ENCODE measurements at places on chromosomes 6 and 20.

- no peaks in the 10 kb centered on the region for H3K4me1 ChIP-seq
- no peak for DNase-seq
- no peak overlapping the region for H3K4me3 ChIP-seq
- no peaks in the 10 kb centered on the region for H3K36me3 ChIP-seq
- H3K27ac ChIP-seq = no peak overlapping the region
- peaks cover 56% of the 10 kb centered on the region for H3K27me3 ChIP-seq
Observed at GRCh38 chr6:31118178-31118577, 2.1 kb downstream of the CDSN start.

DNA sequence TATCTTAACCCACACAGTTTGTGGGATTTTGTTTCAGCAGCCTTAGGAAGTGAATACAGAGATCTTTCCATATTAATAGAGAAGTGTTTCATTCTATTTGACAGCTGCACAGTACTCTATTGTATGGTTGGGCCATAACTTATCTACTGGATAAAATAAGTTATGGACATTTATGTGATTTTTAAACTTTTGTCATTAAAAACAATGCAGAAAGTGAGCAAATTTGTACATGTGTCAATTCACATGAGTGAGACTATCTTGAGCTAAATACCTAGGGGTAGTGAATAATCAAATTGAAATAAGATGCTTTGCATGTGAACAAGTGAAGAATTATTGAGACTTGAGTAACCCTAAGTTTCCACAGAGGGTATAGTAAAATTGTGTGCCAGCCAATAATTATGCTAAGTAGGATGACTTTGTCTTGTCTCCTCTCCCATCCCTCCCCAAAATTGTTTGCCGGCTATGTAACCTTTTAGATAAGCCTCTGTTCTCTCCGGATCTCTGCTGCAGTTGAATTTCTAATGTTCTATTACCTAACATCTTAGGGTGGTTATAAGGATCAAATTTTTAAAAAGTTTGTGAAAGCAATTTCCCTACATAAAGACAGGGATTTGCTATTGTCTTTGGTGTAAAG lies 33.3 kb upstream of the TPBG start:
- H3K4me1 ChIP-seq = peaks cover 4% of the 10 kb centered on the region
- no peak overlapping the region for H3K27ac ChIP-seq
- DNase-seq = no peak
- H3K27me3 ChIP-seq = peaks cover 68% of the 10 kb centered on the region

DNA sequence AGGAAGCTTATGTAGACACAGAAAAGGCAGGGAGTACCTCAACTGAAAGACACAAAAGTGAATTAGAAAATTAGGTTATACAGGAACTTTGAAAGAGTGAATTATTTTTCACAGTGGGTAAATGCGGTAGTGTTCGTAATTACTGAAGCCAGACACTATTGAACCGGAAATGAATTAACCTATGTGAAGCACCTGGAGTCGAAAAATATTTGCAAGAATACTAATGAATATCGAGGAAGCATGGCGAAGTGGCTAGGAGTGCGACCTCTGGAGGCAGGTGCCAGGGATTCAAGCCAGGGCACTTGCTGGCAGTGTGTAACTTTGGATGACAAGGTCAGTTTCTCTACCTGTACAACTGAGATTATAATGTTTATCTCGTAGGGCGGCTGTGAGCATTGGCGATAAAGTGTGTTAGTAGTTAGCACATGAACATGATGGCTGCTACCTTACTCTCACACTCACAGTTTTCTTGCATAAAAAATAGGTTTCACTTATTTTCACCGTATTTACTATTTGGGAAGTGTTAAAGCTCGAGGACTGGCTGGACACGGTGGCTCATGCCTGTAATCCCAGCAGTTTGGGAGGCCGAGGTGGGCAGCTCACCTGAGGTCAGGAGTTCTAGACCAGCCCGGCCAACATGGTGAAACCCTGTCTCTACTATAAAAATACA lies 567 bp upstream of the SLC18B1 start:
- no peak overlapping the region for H3K27ac ChIP-seq
- H3K27me3 ChIP-seq = no peaks in the 10 kb centered on the region
- no peak overlapping the region for H3K4me3 ChIP-seq
- H3K36me3 ChIP-seq = peaks cover 7% of the 10 kb centered on the region
- peaks cover 16% of the 10 kb centered on the region for H3K4me1 ChIP-seq

- no peak for DNase-seq
- H3K4me3 ChIP-seq = no peak overlapping the region
- H3K27ac ChIP-seq = no peak overlapping the region
- no peaks in the 10 kb centered on the region for H3K36me3 ChIP-seq
- H3K27me3 ChIP-seq = no peaks in the 10 kb centered on the region
- H3K4me1 ChIP-seq = no peaks in the 10 kb centered on the region
Observed at GRCh38 chr6:51118792-51119191, 300.1 kb downstream of the TFAP2B start.

DNA sequence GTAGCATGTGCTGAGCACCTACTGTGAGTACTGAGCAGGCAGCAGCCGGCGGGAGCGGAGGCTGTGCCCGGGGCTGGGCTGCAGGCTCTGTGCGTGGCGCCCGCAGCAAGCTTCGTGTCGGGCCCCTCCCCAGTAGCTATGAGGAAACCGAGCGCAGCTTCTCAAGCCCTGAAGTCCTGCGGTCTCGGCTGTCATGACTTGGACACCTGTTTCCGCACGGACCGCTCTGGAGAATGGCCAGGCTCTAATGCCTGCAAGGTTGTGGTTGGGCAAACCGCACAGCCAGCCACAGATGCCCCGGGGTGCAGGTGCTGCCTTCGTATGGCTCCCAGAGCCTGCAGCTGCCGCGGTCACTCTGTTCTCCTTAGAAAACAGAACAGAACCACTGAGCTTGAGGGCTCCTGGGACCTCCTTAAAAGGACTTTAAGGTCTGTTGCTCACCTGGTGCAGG lies 33.7 kb downstream of the PYGB start:
- no peak overlapping the region for H3K27ac ChIP-seq
- no peak for DNase-seq
- H3K27me3 ChIP-seq = no peaks in the 10 kb centered on the region
- peaks cover 25% of the 10 kb centered on the region for H3K36me3 ChIP-seq

GRCh38 chr6:154766288-154766687 lies 33.1 kb downstream of the SCAF8 start:
- no peaks in the 10 kb centered on the region for H3K27me3 ChIP-seq
- H3K4me1 ChIP-seq = peaks cover 84% of the 10 kb centered on the region
- no peak overlapping the region for H3K27ac ChIP-seq
- DNase-seq = no peak

- H3K4me1 ChIP-seq = no peaks in the 10 kb centered on the region
- no peaks in the 10 kb centered on the region for H3K36me3 ChIP-seq
- no peak for DNase-seq
Observed at GRCh38 chr6:168123165-168123911, 44.3 kb upstream of the FRMD1 start.

DNA sequence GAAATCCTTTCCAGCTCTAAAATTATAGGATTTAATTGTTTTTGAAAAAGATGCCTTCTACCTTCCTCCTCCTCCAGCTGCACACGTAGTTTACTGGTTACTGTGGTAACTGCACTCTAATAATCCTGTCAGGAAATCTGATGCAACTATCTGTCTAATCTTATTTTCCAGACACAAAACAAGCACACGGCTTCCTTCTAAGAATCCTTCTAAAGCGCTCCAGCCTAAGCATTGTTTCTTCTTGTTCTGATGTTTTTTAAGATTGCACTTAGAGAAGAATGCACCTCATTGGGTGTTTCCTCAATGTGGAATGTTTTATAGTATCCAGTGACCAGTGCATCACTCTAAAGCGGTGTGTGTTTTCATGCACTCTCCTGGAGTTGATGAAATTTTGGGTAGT lies 63.6 kb downstream of the CARMIL1 start:
- no peaks in the 10 kb centered on the region for H3K36me3 ChIP-seq
- no peaks in the 10 kb centered on the region for H3K4me1 ChIP-seq
- no peak overlapping the region for H3K4me3 ChIP-seq
- no peak for DNase-seq
- H3K27me3 ChIP-seq = no peaks in the 10 kb centered on the region
- H3K27ac ChIP-seq = no peak overlapping the region

DNA sequence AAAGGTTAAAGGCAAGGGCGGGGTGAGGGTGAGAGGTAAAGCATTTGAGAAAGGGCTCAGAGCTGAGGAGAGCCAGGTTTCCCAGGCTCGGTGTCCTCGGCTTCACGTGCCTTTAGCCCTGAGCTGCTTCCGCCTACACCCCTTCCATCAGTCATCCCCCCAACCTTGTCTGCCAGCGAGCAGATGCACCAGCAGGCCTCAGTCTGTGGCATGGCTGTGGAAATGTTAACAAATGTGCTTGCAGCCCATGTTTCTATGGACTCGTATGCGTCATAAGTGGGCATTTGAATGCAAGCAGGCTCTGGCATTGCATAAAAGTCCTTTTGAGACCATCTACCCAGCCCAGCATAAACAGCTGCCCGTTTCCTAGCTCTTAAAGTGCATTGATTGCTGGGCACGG lies 88.8 kb downstream of the SYNJ2 start:
- H3K27me3 ChIP-seq = no peaks in the 10 kb centered on the region
- H3K27ac ChIP-seq = no peak overlapping the region
- H3K36me3 ChIP-seq = peaks cover 4% of the 10 kb centered on the region
- no peak for DNase-seq
- no peak overlapping the region for H3K4me3 ChIP-seq

- H3K27me3 ChIP-seq = no peaks in the 10 kb centered on the region
- H3K4me3 ChIP-seq = no peak overlapping the region
- DNase-seq = no peak
Observed at GRCh38 chr6:161561908-161562307, 288.0 kb upstream of the AGPAT4 start.

GRCh38 chr6:165077876-165078275 lies 231.5 kb downstream of the C6orf118 start:
- no peaks in the 10 kb centered on the region for H3K27me3 ChIP-seq
- no peak overlapping the region for H3K4me3 ChIP-seq
- H3K36me3 ChIP-seq = no peaks in the 10 kb centered on the region
- H3K27ac ChIP-seq = no peak overlapping the region

All from central memory CD8-positive, alpha-beta T cell (primary cell).